ENCODE measurements at places on chromosomes 16 and 17. TPM values are rescaled to one million over a fixed set of nuclear protein-coding genes. Genes with fewer than 3 reads are reported as not detected.

Gene NPW
- 0.20 TPM for total RNA-seq

Gene WWP2
- total RNA-seq, result 29.9 TPM

Gene HS3ST6
- total RNA-seq, result not detected

Gene CES5A
- total RNA-seq, result 0.30 TPM

Gene RNF112
- total RNA-seq, result 7.9 TPM

Gene ERAL1
- 31.5 TPM for total RNA-seq

Gene TBC1D3E
- total RNA-seq, result not detected

Gene DNAH2
- total RNA-seq, result 2.8 TPM

Gene CCL1
- total RNA-seq, result not detected

Gene NRN1L
- total RNA-seq, result 2.5 TPM

Data from spinal cord (tissue), 10 donors.